ENCODE measurements at places on chromosomes 11 and 22.

- no peak for DNase-seq
These were observed 20.2 kb downstream of the LMO1 start for GRCh38 chr11:8243458-8243857.

GRCh38 chr11:66653123-66653522 lies 14.6 kb downstream of the RBM4 start:
- DNase-seq = no peak

- no peak for DNase-seq
These were observed 38.7 kb upstream of the TTC36 start for GRCh38 chr11:118488480-118489109.

DNA sequence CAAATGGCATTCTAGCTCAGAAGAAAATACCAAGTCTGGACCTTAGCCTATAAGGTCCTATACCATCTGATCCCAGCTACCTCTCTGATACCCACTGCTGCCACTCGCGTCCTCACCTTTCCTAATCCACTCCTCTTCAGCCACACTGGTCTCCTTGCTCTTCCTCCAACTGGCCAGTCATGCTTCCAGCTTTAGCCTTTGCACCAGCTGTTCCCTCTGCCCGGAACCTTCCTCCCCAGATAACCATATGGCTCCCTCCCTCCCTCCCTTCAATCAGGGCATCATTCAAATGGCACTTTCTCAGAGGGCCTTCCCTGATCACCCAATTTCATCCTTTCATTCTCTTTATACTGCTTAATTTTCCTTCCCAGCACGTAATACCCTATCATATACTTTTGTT lies 67.9 kb downstream of the KCNC1 start:
- DNase-seq = no peak

DNA sequence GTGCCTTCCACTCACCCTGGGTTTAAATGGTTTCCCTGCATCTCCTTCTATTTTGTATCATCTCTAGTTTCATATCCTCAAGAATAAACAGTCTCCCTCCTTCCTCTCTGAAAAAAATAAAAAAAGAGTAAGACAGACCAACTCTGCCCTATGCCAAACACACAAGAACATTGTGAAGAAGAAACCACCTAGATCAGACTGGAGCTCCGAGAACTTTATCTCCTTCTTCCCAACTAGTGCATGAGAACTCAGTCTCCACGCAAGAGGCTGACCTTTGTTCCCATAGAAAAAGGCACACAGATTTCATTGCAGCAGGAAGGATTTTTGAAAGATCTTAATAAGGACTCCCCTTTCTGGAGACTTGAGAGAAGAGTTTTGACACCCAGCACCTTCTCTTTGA lies 8.7 kb upstream of the PEX26 start:
- DNase-seq = no peak

- no peak for DNase-seq
These were observed 96.9 kb upstream of the LARGE1 start for GRCh38 chr22:34017205-34017604.

GRCh38 chr22:46415776-46416519 lies 80.4 kb downstream of the TRMU start:
- DNase-seq = no peak

- no peak for DNase-seq
These were observed 10.9 kb upstream of the PHLDB1 start for GRCh38 chr11:118596224-118597146.

DNA sequence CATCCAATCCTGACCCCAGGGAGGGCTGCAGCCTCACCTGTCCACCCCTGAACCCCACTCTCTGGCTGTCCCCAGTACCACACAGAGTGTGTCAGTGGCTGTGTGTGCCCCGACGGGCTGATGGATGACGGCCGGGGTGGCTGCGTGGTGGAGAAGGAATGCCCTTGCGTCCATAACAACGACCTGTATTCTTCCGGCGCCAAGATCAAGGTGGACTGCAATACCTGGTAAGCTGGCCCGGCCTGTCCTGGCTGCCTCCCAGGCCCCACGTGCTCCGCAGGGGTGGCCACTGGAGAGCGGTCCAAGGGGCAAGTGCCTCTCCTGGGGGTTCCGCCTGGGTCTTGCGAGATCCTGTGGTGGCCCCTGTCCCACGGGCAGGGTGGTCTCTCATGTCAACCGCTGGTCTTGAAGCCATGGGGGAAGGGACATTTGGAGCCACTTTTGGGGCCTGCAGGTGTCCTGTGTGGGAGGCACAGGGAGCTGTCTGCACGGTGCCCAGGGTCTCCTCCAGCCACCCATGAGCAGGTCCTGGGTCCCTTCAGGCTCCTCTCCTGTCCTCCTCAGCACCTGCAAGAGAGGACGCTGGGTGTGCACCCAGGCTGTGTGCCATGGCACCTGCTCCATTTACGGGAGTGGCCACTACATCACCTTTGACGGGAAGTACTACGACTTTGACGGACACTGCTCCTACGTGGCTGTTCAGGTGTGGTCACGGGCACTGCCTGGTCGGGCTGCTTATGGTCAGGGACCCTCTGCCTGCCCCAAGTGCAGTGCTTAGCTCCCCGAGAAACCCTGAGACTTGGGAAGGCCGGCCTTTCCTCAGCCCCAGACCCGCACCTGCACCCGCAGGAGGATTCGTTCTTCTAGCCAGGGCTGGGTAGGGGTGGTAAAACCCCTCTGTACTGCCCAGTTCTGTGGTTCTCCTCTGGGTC lies 11.8 kb downstream of the MUC2 start:
- DNase-seq = no peak

DNA sequence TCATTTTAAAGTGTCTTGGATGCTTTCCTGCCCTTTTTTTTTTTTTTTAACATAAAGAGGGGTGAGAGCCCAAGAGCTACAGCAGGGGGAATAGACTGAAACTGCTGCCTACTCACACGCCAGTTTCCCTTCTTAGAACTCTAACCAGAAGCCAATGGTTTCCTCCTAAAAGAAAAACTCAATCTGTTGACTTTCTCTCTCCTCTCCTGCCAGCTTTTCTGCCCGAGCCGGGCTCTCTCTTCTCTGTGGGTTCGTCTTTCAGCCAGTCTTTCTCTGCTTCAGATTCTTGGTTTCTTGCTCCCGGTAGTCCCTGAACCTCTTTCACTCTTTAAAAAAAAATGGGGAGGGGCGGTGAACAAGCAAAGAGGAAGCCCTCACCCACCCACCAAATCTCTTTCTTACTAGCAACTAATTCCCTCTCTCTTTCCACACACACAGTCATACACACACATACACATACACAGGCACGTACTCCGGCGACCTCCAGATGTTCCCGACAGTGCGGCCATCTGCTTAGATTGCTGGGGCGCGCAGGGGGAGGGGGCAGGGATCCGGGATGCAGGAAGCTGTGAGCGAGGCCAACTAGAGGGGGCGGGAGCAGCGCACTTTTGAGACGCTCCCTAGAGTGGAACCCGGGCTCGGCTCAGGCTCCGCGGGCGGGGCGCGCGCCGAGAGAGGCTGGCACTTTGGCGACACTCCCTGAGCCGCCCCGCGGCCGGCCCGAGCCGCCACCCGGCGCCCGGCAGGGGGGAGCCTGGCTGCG lies 444 bp upstream of the TSKU start:
- DNase-seq = no peak

- no peak for DNase-seq
These were observed 23.8 kb downstream of the OSBP2 start for GRCh38 chr22:30718491-30718890.

DNA sequence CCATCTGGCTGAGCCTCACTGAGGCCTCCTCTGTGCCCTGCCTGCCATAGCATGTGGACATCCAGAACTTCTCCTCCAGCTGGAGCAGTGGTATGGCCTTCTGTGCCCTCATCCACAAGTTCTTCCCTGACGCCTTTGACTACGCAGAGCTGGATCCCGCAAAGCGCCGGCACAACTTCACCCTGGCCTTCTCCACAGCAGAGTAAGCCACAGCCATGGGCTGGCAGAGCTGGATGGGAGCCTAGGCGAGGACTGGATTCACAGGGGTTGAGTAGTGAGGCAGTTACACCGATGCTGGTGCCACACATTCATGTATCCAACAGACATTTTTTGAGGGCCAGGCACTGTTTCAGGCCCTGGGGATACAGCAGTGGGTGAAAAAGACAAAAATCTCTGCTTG lies 9.1 kb downstream of the SMTNL1 start:
- DNase-seq = no peak

DNA sequence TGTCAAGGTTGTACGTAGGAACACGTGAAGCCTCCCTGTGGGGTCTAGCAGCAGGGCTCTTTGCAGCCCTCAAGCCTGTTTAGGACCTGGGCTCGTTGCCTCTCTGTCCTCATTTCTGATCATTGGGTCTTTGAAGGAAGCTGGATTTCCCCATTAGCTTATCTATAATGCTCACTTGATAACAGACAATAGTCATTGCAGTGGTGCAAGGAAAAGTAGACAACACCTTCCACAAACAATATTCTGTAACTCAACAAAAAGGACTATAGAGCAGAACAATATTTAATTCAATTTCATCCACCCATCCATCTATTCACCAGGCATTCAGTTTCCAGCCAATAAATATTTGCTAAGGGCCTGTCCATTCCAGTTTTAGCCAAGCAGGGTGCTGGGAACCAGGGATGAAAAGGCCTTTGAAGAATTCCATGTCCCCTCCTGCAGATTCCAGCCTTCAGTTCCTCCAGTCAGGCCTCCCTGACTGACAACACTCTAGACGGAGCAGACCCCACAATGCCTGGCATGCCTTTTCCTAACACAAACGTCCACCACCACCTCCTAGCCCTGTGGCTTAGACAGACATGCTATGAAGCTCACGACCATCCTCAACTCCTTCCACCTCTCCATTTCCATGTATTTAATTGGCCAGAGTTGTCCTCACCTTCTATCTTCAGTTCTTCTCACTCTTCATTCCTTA lies 12.7 kb upstream of the POLD3 start:
- no peak for DNase-seq

- no peak for DNase-seq
These were observed 7.1 kb downstream of the LARGE2 start for GRCh38 chr11:45929486-45930030.

- no peak for DNase-seq
These were observed 18.8 kb downstream of the MB start for GRCh38 chr22:35598396-35598710.

DNA sequence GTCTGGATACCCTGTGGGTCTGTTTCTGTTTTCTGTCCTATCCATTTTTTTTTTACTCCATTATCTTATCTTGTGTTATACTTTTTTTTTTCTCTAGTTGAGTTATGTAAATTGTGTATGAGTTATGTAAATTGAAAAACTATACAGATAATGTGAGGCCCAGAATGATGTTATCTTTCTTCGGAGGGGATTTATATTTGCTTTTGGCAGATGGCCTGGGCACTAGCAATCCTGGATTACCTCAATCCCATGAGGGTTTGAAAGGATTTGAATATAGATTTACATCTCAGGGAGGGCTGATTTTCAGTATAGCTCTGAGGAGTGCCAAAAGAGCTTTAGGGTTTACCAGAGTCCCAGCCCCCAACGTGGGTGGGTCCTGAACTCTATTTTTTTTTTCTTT lies 71.0 kb downstream of the CSTPP1 start:
- no peak for DNase-seq

DNA sequence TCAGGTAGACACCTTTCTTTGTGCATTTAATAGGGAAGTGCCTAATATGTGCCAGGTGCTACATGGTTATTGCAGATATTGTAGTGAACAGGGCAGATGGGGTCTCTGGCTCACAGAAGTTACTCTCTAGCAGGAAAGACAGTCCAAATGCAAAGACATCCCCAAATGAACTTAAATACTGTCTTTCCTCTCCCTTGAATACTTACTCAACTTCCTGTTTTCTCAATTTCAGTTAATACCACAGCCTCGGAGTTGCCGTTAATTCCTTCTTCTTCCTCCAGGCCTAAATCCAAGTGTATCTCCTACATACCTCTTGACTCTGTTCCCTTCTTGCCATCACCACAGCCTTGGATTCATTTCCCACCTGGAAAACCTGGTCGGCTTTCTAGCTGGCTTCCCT lies 134.3 kb upstream of the SESN3 start:
- DNase-seq = no peak

- DNase-seq = no peak
These were observed 355.6 kb downstream of the OPCML start for GRCh38 chr11:133176748-133177147.

- DNase-seq = no peak
These were observed 905.6 kb downstream of the DLG2 start for GRCh38 chr11:84721561-84721961.

GRCh38 chr22:48873191-48873520 lies 954.5 kb downstream of the BRD1 start:
- no peak for DNase-seq

GRCh38 chr11:100810666-100811065 lies 123.6 kb downstream of the ARHGAP42 start:
- no peak for DNase-seq

DNA sequence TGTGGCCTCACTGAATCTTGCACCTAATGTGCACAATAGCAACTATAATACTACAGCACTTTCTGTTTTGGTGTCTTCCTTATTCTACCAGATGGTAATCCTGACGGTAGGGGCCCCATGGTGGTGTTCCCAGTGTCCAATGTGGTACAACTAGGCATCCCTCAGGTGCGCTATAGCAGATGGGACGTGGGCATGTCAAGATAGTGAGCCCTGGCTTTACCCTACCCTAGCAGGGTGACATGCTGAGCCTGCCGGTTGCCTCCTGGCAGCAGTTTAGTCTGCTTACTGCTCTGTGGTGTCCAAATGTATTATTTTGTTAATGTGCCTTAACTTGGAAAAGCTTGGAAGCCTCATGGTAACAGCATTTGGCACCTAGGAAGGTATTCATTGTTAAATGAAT lies 19.2 kb downstream of the ACO2 start:
- no peak for DNase-seq

DNA sequence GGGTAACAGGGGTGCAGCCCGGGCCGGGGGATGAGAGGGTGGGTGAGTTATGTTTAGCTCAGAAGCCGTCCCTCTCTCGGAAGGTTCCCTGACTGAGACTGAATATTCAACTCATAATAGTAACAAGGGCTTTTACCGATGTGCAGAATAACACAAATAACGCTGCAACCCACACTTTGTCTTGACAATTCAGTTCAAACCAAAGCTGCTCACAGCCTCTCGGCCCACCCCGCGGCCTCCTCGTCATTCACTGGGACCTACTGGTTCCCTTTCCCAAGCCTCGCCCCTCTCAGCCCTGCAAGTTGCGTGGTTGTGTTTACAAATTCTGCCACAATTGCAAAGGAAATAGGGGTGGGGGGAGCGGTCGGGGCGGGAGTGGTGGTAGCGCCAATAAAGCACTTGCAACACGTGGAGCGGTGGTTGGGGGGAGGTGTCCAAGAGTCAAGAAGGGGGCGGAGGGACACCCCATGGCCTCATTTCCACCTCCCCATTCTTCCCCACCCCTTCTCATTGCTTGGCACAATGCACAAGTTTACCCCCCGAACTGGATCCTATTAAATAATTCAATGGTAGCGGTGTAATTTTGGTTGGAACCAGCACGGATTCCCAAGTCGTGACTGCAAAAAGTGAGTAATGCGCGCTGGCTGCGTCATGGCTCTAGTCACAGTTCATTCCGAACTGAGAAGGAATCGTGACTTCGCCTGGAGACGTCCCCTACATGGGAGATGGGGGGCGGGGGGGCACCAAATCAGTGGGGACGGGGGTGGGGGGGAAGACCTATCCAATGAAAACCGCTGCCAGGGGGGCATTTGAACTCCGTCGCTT lies 102.0 kb upstream of the HSD17B12 start:
- no peak for DNase-seq
